ENCODE measurements at places on chromosomes 2 and 18.

DNA sequence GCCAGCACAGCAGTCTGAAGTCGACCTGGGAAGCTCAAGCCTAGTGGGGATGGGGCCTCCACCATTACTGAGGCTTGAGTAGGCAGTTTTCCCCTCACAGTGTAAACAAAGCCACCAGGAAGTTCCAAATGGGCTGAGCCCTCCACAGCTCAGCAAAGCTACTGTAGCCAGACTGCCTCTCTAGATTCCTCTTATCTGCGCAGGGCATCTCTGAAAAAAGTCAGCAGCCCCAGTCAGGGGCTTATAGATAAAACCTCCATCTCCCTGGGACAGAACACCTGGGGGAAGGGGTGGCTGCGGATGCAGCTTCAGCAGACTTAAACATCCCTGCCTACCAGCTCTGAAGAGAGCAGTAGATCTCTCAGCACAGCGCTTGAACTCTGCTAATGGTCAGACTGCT, 218.4 kb upstream of the VRK2 start:
- no peak for DNase-seq

- no peak for DNase-seq
Observed at GRCh38 chr2:145845207-145845894, 1325.4 kb upstream of the ZEB2 start.

GRCh38 chr18:34929336-34929780, 111.9 kb upstream of the MAPRE2 start:
- DNase-seq: peak; percentile 24

DNA sequence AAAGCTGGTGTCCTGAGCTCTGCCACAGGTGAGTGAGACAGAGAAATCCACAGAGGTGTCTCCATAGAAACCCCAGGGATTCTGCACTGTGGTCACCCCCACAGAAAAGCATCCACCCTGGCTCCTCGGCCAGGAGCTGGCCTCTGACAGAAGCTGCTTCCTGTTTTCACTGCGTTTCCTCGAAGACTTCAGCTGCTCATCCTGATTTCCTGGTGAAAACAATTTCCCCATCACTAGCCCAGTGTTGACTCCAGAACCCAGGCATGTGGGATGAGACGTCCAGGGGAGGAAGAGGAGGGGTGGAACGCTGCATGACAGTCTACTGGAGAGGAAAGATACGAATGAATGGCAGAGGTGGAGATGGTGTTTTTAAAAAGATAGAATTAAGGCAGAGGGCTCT, 60.3 kb upstream of the GPR45 start:
- no peak for DNase-seq

DNA sequence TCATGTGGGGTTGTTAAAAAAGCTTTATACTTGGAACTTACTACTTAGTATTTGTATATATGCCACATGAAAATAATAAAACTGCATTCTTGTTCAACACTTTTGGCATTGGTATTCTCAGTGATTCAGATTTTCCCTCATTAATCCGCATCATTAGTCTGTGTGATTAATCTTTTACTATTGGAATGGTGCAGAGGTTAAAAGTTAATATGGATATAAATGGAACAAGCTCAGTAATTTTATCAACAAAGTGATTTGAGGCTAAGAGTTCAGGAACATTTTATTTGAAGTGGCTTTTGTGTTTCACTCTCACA, 45.4 kb upstream of the REG3G start:
- no peak for DNase-seq

DNA sequence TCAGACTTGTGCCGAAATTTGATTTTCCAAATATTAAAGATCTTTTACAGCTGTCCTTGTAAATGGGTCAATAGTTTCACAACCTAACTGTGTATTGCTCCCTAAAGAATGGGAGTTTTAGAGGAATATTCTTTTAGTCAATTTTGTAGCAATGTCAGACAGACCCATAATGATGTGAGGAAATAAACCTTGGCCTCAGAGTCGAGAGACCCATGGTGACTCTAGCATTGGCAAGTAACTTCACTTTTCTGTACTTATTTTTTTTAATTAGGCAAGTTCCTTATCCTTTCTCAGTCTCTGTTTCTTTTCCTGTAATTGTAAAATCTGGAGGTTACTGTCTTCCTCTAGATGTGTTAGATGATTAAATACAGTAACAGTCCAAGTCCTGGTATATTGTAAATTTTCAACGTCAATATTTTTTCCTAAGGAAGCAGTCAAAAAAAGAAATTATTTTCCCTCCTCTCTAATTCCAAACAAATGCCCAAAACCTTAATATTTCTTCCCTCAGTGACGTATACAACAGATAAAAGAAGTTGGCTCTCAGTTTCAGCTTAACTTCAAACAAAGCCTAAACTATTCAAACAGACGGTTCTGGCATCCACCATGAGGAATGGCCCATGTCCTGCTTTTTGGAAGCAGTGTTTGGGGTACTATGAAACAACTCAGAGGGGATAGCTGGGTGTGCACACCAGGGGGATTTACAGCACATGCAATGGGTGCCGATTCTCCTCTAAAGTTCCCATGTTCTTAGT, 466.7 kb downstream of the TNS1 start:
- DNase-seq: no peak

DNA sequence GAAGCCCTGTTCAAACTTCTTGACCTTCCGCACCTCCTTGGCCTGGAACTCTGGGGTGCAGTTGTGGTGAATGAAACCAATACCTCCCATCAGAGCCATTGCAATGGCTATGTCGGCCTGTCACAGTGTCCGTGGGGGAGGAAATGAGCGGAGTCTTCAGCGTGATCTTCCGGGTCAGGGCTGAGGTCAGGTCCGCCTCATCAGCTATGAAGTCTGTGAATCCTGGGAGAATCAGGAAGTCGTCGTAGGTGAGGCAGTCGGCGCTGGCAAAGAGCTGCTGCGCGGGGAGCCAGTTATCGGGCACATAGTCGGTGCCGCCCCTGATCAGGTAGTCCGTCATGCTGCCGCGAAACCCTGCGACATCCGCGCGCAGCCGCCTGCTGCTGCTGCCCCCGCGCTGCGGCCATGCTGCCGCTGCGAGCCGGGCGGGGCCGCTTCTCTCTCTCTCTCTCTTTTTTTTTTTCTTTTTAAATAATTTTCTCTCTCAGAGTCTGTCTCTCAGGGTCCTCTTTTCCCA, 154.1 kb upstream of the ZSWIM2 start:
- no peak for DNase-seq

- no peak for DNase-seq
Observed at GRCh38 chr2:59588286-59588685, 965.2 kb downstream of the BCL11A start.

All from COLO829 (cell line).